ENCODE measurements at places on chromosomes 3 and 15.

DNA sequence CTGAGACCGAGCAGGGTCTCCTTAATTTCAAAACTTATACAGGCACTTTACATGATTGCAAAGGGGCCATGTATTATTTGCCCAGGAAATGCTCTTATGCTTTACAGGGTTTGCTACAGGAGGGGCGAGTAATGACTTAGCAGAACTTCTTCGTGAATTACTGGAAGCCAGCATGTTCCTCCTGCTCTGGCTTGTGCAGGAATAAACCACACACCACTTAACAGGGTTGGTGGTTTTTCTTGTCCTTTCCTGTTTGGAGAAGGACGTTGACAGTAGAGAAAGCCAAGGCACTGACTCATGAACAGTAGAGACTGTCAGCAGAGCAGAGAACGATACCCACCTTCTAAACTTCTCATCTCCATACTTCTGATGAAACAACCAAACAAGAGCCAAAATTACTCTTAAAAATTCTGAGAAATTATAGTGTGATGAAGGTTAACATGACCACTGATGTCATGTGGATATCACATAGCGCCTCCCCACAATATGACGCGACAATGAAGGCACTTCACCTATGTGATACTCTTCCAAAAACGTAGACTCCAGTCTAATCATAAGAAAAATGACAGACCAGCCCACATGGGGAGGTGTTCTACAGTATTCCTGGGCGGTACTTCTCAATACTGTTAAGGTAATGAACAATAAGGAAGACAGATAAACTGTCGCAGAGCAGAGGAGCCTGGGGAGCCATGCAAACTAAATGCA is 24.7 kb upstream of the MCTP2 start:
- no peak overlapping the region for H3K4me3 ChIP-seq
- no peak for DNase-seq
- no peaks in the 10 kb centered on the region for H3K36me3 ChIP-seq

GRCh38 chr3:84980011-84980410 is 21.2 kb downstream of the CADM2 start:
- H3K36me3 ChIP-seq = no peaks in the 10 kb centered on the region
- H3K4me1 ChIP-seq = no peaks in the 10 kb centered on the region
- H3K27ac ChIP-seq = no peak overlapping the region
- no peak for DNase-seq
- no peaks in the 10 kb centered on the region for H3K27me3 ChIP-seq
- no peak overlapping the region for H3K4me3 ChIP-seq

GRCh38 chr15:52233405-52233804 is 42.2 kb upstream of the GNB5 start:
- H3K36me3 ChIP-seq = no peaks in the 10 kb centered on the region
- H3K4me1 ChIP-seq = no peaks in the 10 kb centered on the region
- H3K4me3 ChIP-seq = no peak overlapping the region
- DNase-seq = no peak

- no peaks in the 10 kb centered on the region for H3K27me3 ChIP-seq
- DNase-seq = no peak
- H3K4me3 ChIP-seq = no peak overlapping the region
- no peaks in the 10 kb centered on the region for H3K4me1 ChIP-seq
- no peak overlapping the region for H3K27ac ChIP-seq
Measured at GRCh38 chr15:91517491-91518200, 335.9 kb upstream of the SLCO3A1 start.

DNA sequence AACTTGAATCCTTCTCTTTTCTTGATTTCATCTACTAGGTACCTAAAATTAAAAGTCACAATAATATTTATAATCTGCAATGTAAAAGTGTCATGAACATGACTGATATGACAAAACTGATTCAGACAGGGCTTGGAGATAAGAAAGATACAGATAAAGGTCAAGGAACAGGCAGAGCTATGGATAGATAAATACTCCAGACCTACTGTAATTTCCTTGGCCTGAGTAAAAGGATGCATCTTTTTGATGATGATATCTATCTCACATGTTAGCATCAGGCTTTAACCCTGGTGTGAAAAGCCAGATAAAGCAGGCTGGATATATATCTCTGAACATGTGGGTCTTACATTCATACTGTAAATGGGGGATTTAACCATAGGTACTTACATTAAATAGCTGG is 108.1 kb downstream of the GADL1 start:
- H3K27ac ChIP-seq = no peak overlapping the region
- no peaks in the 10 kb centered on the region for H3K4me1 ChIP-seq

- H3K4me3 ChIP-seq = no peak overlapping the region
- H3K27ac ChIP-seq = no peak overlapping the region
- H3K4me1 ChIP-seq = no peaks in the 10 kb centered on the region
- H3K27me3 ChIP-seq = no peaks in the 10 kb centered on the region
- DNase-seq = no peak
Measured at GRCh38 chr3:160808838-160809237, 52.8 kb downstream of the PPM1L start.

- no peaks in the 10 kb centered on the region for H3K27me3 ChIP-seq
- no peak overlapping the region for H3K4me3 ChIP-seq
- no peaks in the 10 kb centered on the region for H3K36me3 ChIP-seq
- H3K27ac ChIP-seq = no peak overlapping the region
- DNase-seq = no peak
- H3K4me1 ChIP-seq = no peaks in the 10 kb centered on the region
Measured at GRCh38 chr3:170564664-170565063, 21.2 kb downstream of the SLC7A14 start.

Data from Caco-2 (cell line).